ENCODE measurements at places on chromosomes 13 and 19.

- no peak for DNase-seq
Measured at GRCh38 chr19:5139583-5140325, 170.8 kb downstream of the KDM4B start.

GRCh38 chr19:900043-900301 is 6.7 kb downstream of the RNU6-9 start:
- no peak for DNase-seq

DNA sequence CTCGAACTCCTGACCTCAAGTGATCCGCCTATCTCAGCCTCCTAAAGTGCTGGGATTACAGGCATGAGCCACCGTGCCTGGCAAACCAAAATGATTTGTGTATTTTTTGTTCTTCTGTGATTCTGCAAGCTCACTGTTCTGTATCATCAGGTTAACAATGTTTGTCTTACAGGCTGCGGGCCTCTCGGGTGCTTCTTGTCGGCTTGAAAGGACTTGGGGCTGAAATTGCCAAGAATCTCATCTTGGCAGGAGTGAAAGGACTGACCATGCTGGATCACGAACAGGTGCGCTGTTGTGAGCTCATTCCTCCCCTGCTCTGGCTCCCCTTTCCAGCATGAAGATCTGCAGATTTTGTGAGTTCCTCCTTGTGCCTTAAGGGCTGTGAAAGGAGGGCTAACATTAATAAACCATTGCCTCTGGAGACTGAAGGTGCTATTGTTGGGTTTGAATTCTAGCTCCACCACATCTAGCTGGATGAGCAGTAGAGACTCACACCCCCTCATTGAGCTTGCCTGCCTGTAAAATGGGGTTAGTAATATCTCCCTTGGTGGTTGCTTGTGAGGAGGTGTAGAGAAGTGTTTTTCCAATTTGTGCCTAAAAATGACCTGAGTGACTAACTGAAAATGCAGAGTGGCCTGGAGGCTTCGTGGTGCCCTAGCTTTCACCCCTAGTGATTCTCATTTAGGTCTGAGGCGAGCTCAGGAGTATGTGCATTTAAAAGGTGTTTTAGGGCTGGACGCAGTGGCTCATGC is 12.9 kb downstream of the SAE1 start:
- no peak for DNase-seq

GRCh38 chr13:44448373-44448772 is 74.7 kb downstream of the SERP2 start:
- DNase-seq: no peak

DNA sequence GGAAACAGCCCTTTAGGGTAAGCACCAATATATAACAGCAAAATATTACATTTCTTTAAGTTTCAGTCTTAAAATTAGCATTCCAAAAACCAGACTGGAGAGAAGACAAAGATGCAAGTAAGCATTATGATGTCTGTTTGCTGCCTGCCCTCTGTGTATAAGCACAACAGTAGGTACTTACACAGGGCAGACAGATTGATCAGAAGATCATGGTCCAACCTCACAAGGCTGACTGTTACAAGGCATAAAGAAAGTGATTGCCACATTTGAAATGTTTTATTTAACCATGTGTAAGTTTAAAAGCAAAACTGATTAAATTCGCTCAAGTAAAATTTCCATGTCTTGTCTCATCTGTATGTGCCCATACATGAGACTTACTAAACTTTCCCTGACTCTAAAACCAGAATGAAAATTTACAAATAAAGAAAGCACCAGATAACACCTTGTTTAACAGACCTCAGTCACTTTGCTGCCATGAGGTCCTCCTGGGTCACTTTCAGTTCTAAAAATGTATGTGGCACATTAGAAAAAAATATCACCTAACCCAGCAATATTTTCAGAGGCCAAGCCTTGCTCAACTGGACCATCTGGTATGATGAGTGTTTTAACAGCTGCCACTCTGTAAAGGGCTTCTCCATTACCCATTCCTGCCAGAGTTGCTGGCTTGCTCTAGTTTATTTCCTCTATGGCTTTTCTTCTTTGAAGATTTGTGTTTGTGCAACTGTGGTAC is 297.0 kb downstream of the RBM26 start:
- no peak for DNase-seq

- no peak for DNase-seq
Measured at GRCh38 chr19:47353307-47353712, 4.2 kb downstream of the DHX34 start.

- DNase-seq: no peak
Measured at GRCh38 chr19:29625186-29625651, 19.1 kb downstream of the POP4 start.

DNA sequence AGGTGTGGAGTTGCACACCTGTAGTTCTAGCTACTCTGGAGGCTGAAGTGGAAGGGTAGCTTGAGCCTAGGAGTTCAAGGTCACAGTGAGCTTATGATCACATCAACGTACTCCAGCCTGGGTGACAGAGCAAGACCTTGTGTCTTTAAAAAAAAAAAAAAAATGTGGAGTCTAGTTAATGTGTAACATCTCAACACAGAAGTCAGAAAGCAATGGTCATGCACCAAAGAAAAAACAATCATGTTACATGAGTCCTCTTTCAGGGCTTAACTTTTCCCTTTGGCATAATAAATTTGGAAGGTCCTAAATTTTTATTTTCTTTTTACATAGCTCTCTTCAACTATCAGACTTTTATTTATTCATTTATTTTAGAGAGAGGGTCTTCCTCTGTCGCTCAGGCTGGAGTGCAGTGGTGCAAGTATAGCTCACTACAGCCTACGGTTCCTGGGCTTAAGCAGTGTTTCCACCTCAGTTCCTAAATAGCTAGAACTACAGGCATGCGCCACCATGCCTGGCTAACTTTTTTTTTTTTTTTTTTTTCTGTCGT is 22.3 kb downstream of the SETDB2 start:
- DNase-seq: no peak

DNA sequence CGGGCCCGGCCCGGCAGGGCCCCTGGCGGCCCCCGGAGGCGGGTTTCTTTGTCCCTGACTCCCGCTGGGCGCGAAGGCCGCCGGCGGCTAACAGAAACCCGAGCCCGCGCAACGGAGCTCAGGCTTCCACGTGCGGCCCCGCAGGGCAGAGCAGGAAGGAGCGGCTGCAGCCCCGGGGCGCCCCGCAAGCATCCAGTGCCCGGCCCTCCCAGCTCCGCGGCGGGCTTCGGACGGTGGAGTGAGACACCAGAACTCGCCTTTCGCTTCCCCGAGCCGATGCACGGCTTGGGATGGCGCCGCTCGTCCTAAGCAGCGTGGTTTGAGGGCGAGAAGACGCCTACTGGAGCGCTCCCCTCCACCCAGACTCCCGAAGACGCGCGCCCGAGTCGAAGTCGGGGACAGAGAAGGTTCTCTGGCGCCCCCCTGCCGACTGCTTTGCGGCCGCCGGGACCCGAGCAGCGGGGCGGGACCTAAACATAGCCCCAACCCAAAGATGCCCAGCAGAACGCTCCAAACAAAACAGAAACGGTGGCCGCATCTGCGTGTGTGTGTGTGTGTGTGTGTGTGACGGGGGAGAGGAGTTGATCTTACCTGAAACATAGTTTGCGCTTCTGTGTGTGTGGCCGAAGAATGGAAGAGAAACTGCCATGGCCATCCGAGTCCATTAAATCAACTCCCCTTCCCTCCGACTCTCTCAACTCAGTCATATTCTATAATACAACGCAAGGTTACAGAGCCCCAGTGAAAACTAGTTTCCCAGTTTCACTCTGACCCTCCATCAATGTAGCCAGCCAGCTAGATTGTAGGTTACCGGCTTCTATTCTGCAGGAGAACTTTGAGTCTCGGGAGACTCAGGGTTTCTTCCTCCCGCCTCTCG is 629 bp upstream of the FGF9 start:
- DNase-seq: peak; percentile 46
